Cerebellar nuclear complex (tissue), 1 donor: ENCODE measurements at places on chromosomes 4 and X.

GRCh38 chr4:53748328-53748772 is 157.1 kb upstream of the LNX1 start:
- DNase-seq = no peak

GRCh38 chrX:22950269-22951266 is 49.2 kb upstream of the DDX53 start:
- no peak for DNase-seq

- DNase-seq = no peak
Observed at GRCh38 chr4:155548173-155548572, 118.5 kb upstream of the GUCY1A1 start.

DNA sequence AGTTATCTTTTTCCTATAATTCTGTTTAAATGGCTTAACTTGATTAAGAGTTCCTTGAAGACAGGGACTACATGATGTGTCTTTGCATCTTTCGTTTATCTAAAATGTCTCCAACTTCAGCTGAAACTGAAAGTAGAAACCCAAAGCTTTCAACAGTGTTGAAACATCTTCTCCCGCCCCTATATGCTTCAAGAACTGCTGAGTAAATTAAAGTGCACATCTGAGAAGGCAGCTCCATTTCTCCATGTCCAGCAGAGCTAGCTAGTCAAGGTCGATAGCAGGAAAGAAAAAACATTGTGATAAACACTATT is 185.7 kb upstream of the TBL1X start:
- DNase-seq = no peak

GRCh38 chrX:6299724-6300123 is 71.1 kb upstream of the NLGN4X start:
- no peak for DNase-seq

GRCh38 chr4:153513596-153513995 is 47.4 kb downstream of the TMEM131L start:
- DNase-seq = no peak

DNA sequence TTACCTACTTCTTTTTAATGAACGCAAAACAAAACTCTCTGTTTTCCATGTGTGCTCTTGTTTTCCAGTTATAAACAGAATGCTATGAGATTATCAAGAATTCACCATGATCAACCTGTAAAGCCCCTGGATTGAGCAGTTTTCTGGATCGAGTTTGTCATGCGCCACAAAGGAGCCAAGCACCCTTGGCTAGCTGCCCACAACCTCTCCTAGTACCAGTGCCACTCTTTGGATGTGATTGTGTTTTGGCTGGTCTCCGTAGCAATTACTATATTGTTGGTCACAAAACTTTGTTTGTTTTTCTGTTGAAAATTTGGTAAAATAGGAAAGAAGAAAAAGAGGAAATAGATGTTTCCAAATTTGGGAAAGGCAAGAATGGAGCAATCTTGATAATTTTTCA is 51.1 kb downstream of the UGT2B7 start:
- no peak for DNase-seq

DNA sequence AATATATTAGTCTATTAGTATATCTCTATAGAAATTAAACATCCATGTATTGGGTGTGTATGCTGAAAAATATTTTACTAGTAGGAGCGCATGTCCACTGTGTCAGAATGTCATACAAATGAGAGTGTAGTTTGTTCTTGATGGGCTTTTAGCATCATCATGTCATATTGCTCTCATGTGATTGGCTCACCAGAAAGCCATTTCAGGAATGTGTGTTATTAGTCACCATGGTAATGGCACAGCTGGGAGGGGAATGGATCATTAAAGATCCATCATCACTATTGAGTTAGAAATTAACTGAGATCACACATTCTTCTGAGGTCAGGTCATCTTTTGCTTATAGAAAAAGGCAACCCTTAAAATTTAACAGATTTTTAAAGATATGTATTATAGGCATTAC is 77.3 kb downstream of the PHEX start:
- no peak for DNase-seq

DNA sequence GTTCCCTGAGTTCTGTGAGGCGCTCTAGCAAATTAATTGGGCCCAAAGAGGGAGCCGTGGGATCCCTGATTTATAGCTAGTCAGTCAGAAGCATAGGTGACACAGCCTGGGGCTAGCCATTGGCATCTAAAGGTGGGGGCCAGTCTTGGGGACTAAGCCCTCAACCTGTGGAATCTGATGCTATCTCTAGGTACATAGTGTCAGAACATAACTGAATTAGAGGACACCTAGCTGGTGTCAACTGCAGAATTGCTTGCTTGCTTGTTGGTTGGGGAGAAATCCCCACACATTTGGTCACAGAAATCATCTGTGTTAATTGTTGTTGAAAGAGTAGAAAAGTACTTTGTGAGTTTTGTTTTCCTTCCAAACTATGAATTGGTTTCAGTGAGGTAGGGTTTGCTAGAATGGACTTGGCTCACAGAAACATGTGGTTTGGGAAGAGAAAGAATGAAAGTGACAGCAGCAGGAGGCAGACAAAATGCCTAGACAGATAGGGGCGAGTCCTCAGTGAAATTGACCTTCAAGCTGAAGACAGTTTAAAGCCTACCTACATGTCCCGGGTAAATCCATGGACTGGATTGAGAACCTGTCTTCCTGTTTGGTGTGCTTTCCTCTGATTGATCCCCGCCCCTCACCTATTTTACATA is 12.8 kb upstream of the GPR82 start:
- no peak for DNase-seq

DNA sequence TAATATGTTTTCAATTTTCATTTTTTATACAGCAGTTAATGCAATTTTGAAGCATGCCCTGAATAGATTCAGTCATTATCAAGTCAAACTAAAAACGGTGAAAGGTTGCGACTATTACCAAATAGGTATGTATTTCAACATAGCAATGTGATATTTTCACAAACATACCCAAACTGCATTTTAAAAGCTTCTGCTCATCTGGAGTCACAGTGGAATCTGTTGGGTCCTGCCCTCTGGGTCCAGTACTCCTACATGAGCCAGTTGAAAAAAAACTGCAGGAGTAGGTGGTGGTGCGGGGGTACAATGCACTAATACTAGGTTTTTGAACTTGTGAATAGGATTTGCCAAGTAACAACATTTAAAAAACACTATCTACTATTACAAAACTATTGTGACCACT is 938 bp downstream of the GPR34 start:
- DNase-seq = no peak

GRCh38 chr4:65668201-65669089 is 1.8 kb downstream of the EPHA5 start:
- no peak for DNase-seq

- DNase-seq = no peak
Observed at GRCh38 chr4:80103629-80104028, 30.6 kb upstream of the ANTXR2 start.

DNA sequence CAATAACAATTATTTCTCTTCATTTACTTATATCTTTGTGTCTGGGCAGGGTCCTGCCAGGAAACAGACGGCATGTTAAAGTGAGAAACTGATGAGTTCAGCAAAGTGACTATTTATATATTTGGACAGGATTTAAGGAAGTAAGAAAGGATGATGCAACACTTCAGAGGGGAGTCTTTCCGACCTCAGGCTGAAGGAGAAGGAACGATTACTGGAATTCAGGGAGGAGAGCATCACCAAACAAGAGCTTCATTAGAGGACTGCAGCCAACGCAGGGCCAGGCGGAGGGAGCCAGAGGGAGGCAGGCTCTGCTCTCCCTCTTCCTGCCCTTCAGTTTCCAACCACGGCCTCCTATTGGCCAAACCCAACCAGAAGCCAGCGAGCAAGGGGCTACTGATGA is 1.5 kb upstream of the TLR7 start:
- DNase-seq = no peak

DNA sequence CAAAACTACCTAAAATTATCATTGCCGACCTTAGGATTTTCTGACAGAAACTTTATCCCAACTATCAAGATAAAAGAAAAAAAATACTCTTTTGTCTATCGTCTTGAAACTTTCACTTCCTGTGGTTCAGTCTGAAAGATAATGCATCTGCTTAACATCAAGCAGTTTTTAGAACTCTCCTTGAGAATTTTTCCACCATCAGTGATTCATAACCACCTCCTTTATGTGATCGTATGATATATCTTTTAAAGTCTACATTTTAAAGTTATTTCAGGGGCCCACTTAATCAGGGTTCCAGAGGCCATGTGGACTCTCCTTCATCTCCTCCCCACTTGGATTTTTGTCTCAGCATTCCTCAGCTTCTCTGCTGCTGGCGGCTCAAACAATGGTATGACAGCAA is 272.8 kb upstream of the TENM3 start:
- DNase-seq = no peak

GRCh38 chr4:28436191-28437080 is 1575.8 kb downstream of the STIM2 start:
- no peak for DNase-seq

- no peak for DNase-seq
Observed at GRCh38 chr4:154616731-154617130, 4.3 kb upstream of the FGG start.

DNA sequence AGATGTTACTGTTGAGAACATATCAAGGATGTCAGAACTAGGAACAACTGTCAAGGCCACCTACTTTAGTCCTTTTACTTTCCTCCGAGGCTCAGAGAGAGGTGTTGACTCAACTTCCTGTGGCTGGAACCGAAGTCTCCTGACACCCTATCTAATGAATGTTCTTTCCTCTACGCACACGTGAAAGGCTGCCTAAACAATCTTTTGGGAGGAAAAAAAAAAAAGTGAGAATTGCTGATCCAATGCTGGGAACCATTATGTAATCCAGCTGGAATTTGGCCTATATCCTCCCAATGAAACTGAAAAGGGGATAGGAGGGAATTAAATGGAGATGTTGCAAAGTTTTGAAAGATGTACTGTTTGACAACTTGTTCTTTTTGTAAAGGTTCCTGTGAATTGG is 8.3 kb upstream of the MAP7D3 start:
- DNase-seq = no peak

GRCh38 chr4:152936446-152937335 is 568 bp downstream of the FHDC1 start:
- no peak for DNase-seq

DNA sequence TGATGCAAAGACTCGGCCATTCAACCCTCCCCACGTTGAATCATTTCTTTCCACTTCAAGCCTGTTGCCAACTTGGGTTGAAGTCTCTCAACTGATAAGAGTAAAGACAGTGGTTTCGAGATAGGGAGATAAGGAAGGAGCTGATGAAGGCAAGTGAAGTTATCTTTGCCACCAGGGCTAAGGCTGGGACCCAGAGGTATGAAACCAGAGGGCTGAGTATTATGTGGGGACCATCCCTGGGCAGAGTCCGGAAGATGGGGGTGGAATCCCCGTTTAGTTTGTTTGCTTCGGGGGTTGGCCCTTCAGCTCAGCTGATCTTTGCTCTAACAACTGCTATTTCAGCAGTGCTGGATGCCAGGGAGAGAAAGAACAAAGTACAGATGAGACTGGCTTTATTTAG is 2.3 kb upstream of the XPNPEP2 start:
- DNase-seq = no peak

- DNase-seq = no peak
Observed at GRCh38 chr4:24867766-24868296, 45.0 kb downstream of the CCDC149 start.

GRCh38 chrX:17769701-17770269 is 32.5 kb downstream of the SCML1 start:
- no peak for DNase-seq

DNA sequence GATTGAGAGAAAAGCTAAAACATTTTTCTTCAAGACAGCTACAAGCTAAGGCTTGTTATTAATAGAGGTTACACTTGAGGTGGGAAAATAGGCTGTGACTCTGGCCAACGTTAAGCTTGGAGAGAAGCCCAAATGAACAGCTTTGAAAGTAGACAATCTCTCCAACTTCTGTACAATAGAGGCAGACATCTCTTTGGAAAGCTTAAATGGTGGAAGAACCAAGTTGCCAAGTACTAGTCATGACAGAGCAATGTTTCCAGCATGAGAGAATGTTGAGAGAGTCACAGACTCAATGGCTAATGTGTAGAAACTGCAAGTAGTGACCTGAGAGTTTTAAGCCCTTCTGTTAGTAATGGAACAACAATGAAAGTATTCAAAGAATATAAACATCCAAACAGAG is 298.1 kb downstream of the INPP4B start:
- DNase-seq = no peak

DNA sequence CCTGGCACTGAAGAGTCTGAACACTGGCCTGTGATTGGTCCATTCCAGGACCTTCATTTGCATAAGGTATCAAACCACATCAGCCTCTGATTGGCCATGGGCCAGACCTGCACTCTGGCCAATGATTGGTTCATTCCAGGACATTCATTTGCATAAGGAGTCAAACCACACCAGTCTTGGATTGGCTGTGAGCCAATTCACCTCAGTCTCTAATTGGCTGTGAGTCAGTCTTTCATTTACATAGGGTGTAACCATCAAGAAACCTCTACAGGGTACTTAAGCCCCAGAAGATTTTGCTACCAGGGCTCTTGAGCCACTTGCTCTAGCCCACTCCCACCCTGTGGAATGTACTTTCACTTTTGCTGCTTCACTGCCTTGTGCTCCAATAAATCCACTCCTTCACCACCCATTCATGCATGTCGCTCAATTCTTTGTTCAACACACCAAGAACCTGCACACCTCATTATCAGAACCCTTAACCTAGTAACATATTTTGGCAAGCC is 14.2 kb upstream of the HERC5 start:
- DNase-seq = no peak

DNA sequence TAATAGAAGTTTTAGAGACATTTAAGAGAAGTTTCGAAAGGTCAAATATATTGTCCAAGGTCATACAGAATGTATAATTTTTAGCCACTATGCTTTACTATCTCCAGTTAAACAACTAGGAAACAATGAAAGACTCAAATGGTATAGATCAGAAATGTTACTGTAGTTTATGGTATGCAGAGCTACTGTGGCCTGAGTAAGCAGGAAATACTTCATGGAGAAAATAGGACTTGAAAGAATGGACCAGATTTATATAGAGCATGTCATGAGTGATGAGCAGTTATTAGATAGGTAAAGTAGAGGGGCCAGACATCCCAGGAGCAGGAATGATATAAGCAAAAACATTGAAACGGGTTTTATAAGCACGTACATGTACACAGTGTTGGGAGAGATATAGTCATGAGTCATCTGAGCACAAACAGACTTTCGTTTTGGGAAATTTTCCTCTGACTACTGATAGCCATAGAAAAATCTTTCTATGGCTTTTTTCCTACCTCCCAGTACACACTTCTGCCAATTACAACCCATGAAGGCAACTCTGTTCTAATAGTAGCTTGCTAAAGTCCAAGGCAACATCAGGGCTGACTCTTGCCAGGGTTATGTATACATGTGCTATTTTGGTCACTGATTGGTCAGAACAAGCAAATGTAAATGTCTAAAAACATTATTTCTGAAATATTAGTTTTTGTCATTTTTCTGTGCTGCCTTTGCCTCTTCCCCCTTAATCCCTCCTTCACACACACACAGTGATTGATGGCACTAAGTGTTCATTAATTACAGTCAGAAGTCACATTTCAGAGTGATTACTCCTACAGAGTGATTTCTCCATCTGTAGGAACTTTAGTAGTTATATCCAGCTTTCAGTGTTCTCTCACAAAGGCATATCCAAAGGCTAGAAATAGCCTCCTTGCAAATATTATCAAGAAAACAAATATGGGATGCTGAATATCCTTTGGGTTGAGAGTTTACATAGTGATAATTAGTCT is 198.7 kb downstream of the ENOX2 start:
- no peak for DNase-seq

GRCh38 chrX:11267425-11267824 is 25.8 kb upstream of the AMELX start:
- no peak for DNase-seq
